Gastroesophageal sphincter (tissue), 4 donors: ENCODE measurements at places on chromosomes 11 and 22. TPM values are rescaled to one million over a fixed set of nuclear protein-coding genes. Genes with fewer than 3 reads are reported as not detected.

Gene BCO2
- 6.6 TPM for total RNA-seq

Gene FAM181B
- total RNA-seq = 1.2 TPM

Gene DAGLA
- total RNA-seq = 2.9 TPM

Gene SLC25A18
- 5.3 TPM for total RNA-seq

Gene PTPRCAP
- total RNA-seq = 3.5 TPM

Gene ANKK1
- not detected for total RNA-seq

Gene SMTNL1
- total RNA-seq = not detected

Gene SLC3A2
- total RNA-seq = 66.9 TPM

Gene FOSL1
- 6.3 TPM for total RNA-seq

Gene OR4C13
- total RNA-seq = not detected
